IPS-NIHi11 (cell line): ENCODE measurements at places on chromosomes 1 and 21.
A peak's percentile ranks its signal among the peaks of the same experiment; 100 is the strongest.

DNA sequence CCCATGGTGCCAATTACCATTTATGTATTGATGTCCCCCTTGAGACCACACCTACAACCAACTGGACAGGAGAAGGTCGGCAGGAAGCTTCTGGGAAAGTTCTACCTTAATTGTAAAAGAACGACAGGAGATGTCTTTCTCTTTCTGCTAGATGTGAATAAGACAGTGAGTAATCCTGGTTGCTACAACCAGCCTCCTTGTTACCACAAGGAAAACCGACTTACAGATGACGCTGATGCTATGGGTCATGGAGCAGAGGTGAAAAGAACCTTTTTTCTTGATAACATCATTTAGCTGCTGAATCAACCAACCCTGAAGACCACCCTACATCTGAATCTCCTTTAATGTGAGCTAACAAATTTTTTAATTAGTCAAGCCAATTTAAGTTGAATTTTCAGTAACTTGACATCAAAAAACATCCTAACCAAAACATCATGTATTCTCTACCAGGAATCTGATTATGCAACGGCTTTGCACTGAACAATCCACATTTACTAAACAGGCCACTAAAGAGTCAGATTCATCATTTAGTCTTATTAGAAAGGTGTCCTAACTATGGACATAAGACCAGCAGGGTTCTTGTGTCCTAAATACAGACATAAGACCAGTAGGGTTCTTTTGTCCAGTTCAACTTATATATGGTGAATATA lies 23.0 kb downstream of the RGS2 start:
- DNase-seq, result no peak

DNA sequence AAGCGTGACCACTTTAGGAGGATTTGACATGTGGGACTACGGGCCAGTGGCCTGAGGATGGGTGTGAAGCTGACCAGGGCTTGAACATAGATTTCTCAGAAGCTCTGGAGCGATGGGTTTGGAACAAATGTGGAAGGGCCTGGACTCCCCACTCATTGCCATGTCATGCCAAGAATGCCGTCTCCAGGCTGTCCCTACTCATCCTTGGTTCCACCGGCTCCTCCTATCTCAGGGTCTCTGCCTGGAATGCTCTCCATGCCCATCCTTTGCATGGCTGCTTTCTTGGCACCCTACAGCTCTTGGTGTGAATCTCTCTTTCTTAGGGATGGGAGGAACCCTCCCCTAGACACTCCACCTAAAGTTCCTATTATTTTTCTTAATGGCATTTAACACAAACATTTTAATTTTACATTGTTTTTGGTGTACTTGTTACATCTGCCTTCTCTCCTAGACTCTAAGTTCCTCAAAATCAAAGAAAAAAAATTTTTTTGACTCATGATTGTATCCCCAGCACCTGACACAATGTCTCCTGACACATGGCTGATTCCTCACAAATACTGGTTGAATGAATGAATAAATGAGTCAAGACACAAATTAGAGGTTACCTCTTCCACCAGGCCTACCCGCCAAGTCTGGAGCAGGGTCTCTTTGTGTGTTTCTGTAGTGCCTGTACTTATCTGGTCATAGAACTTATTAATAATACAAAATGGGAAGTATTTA lies 114.5 kb downstream of the OMA1 start:
- no peak for DNase-seq

GRCh38 chr1:119885903-119886783 lies 10.2 kb downstream of the ADAM30 start:
- peak; percentile 75 for DNase-seq

GRCh38 chr1:18020021-18020817 lies 87.4 kb upstream of the IGSF21 start:
- DNase-seq, result no peak

DNA sequence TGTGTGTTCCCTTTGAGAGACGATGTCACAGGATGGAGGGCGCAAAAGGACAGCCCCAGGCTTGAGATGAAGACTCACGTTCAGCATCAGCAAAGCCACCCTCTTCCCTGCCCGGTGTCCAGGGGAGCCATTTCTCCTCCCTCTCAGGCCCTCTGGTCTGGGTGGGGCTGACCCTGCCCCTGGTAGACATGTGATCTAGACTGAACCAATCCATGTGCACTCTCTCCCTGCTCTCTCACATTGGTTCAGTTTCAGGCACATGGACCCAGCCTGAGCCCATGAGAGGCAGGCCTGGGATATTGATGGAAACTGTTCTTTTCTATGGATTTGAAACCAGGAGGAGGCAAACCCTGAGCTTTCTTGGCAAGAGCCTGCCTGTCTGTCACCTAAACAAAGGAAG lies 115.6 kb upstream of the IGSF21 start:
- DNase-seq, result no peak

GRCh38 chr1:71778940-71779339 lies 503.4 kb downstream of the NEGR1 start:
- no peak for DNase-seq

DNA sequence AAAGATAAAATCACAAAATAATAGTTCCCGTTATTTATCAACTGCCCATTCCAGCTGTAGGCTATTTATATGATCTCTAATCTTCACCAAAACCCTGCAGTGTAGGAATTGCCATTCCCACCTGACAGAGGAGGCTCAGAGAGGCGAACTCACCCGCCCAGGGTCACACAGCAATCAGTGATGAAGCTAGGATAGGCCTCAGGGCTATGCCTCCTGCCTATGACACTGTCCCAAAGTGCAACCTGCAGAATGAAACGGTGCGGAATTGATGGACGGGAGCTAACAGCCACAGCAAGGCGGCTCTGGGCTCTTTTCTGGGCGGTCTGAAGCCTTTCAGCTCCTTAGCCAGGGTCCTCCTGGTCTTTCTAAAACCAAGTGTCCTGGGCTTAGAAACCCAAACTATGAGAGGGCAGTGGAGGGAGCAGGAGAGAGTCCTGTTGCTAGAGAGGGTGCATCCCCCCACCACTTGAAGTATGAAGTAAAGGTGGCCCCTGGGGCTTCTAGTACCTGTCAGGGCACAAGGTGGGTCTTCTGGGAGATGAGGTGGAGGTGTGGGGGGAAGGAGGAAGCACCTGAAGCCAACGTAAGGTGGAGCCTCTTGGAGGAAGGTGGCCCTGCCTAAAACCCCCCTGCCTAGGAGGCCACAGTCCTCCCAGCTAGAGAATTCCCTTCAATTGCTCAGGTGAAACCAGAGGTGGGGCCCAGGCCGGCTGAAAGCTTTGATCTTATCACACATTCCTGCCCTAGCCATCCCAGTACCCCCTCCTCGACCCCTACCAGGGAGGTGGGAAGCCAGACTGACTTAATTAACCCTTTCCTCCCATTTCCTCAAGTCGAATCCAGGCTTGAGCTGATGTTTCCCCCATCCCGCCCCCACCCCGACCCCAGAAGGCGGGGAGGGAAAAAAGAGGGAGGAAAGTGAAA lies 14.8 kb downstream of the HSPG2 start:
- DNase-seq, result peak; percentile 90

DNA sequence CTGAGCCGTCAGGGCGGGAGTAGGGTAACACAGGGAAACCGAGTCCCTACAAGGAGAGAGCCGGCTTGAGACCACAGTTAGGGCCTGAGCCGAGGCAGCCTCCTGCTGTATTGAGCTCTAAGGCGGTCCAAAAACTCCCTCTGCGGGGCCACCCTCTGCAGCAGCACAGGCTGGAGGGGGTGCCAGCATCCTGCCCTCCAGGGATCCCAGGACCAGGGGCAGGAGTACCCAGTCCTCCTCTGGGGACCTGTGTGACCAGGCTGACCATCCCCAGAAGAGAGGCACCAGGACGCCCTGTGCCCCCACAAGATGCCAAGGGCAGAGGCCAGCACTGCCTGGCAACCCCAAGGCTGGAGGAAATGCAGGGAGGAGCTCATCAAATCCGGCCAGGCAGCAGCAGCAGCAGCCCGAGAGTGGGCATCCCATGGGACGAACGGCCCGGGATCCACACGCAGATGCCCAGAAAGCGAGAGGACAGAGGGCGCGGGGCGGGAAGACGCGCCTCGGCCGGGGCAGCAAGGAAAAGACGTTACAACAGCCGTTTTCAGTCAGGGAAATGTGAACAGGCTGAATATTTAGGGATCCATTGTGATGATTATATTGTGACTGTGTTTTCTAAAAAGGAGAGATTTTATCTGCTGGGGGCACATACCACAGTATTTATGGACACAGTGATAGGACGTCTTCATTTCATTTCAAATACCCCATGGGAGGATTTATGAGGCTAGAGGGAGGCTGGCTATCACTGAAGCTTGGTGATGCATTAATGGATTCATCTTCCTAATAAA lies 57.1 kb upstream of the COL18A1 start:
- DNase-seq, result no peak

DNA sequence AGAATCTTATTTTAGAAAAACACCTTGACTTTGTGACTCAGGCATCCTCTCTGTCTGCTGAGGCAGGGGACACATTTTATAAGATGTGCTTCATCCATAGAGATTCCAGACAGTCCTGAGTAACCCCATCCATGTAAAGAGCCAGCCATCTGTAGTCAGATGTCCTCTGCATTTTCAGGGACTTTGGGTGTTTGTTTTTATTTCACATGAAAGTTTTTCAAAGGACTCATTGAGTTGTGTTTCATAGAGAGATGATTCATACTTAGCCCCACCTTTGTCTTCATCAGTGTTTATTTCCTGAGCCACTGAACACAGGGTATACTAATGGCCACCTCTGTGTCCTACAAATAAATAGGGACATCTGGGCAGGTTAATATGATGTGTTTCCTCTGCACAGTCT lies 280.4 kb downstream of the CACNA1E start:
- no peak for DNase-seq

DNA sequence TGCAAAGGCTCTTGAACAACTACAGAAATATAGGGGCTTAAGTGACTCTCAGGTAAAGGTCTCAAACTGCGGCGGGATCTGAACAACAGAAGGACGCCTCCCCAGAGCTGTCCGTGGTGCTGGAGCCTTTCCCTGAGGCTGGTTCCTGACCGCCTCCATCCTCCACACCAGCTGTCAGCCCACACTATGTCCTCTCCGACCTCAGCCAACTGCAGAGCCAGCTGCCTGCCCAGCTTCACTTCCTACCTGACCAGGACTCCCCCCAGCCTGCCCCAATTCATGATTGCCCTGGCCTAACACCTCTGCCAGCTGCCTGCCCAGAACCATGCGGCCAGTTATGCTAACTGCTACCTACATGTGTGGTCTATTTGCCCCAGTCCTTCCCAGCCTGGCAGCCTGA lies 63.6 kb upstream of the ZC3H12A start:
- peak; percentile 84 for DNase-seq

DNA sequence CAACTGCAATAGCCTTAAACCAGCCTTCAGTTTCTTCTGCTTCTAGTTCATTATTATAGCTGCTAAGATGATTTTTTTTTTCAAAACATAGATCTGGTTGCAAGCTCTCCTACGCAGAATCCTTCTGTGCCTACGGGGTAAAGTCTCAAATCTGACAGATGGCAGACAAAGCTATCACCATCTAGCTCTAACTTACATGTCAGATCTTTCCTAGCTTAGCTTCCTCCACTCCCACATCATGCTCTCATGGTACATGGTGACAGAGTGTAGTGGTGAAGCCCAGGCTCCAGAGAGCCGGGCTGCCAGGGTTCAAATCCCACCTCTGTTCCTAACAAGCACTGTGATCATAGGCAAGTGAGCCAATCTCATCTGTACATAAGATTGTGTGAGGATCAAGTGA lies 24.2 kb upstream of the GUCA2B start:
- DNase-seq, result no peak

- DNase-seq, result no peak
These were observed 91.6 kb upstream of the CAMK1G start for GRCh38 chr1:209491897-209492296.

DNA sequence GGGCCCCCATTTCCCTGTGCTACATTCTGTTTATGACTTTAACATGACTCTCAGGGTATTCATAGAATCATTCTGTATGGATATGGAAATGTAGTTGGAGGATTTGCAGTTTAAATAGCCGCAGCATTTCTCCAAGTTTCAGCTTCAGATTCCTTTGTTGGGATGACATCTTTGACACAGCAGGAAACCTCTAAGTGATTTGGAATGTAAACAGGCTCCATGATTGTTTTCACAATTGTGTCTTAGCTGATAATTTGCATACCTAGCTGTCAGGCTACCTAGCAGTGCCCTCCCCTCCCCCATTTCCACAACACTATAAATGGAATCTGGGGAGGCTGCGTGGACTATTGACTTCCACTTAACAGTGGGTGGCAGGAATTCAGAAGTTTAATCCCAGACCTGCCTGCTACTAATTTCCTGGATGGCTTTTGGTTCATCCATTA lies 290.2 kb downstream of the HLX start:
- peak; percentile 54 for DNase-seq

DNA sequence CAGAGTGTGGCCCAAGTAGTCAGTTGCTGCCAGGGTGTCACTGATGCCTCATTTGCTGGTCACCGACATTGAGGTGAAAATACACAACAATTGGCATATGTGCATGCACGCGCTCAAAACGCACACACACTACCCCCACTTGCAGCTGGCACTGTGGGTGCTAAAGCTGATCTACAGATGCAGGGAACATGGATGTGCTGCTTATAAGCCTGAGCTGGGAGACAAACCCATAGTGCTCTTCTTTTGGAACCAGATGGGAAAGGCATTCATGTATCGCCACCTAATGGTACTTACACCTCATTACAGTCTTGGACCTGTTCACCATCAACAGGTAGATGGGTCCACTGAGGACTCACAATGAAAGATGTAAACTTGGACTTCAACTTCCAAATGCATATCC lies 70.3 kb upstream of the CAMK1G start:
- peak; percentile 81 for DNase-seq

DNA sequence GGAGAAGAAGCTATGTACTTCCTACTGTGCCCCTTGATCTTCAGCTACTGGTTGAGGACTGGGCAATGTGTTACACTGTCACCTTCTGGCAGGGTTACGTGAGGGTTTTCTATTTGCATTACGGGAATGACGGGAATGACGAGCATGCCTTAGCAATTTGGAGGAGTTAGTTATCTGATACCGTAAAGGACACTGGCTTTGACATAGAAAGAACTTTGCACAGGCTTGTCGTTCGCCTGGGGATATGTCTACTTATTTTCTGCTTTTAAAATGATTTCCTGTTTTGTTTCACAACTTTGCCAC lies 19.8 kb upstream of the ACBD6 start:
- peak; percentile 29 for DNase-seq

- DNase-seq, result peak; percentile 31
These were observed 8.1 kb upstream of the TMEM183A start for GRCh38 chr1:202998836-202999750.

GRCh38 chr1:243851765-243852164 lies 1.7 kb upstream of the AKT3 start:
- DNase-seq, result no peak

- no peak for DNase-seq
These were observed 364.8 kb upstream of the SNX7 start for GRCh38 chr1:98296681-98297080.

GRCh38 chr1:201917362-201918033 lies 28.8 kb downstream of the SHISA4 start:
- no peak for DNase-seq

- no peak for DNase-seq
These were observed 5.2 kb downstream of the RGL1 start for GRCh38 chr1:183810121-183810520.

- DNase-seq, result no peak
These were observed 20.2 kb upstream of the KCNAB2 start for GRCh38 chr1:6025269-6026094.
